Activated CD4-positive, alpha-beta T cell treated with anti-CD3 and anti-CD28 coated beads for 1 hour (primary cell): ENCODE measurements at places on chromosomes 12 and 14.

DNA sequence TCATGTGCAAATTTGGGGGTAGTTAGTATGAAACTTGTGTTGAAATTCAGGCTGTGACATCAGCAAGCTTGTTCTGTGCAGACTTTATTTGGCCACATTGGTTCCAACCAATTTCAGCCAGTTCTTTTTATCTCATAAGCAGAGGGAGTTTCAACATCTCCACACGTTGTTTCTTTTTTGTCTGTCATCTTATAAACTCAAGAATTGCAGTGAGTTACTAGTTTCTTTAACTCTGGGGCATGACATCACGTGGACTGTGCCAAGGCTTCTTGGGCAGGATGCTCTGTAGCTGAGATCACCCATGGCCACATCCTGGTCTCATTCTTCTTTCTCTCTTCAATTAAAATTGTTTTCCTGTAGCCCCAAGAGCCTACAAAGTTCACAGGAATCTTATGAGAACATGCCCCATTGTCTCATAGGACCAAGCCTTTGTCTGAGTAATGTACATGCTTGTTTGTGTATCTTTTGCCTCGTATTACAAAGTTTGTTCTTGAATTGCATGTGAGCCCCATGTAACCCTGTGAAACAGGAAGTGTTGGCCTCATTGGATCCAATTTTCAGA is 982.0 kb upstream of the TMEM132C start:
- no peak for DNase-seq

DNA sequence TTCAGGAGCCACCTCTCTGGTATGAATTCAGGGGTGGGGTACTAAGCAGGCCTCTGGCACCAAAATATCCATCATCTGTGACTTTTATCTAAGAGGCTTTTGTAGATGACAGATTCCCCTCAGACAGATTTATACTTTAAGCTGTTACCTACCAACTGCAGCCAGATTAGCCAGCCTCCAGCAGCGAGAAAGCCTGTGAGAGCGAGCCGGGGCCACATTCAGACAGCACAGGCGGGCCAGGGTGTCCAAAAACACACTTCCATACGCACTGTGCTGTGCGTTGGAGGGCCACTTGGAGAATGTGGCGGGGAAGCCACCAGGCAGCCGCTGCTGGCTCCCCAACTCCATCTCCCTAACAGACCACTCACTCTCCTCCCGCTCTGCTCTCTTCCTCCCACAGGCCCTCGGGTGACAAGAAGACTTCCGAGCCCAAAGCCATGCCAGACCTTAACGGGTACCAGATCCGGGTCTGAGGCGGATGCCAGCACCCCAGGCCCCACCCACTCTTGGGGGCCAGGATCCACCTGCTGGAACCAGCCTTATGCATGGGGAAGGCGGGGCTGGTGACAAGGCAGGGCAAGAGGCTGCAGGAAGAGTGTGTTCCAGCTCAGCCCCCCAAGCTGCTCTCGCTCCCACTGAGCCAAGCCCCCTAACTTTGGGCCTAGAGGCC is 17.4 kb downstream of the VASH1 start:
- DNase-seq: no peak

- peak; percentile 50 for DNase-seq
These were observed 27.8 kb upstream of the GPR132 start for GRCh38 chr14:105093038-105093430.

DNA sequence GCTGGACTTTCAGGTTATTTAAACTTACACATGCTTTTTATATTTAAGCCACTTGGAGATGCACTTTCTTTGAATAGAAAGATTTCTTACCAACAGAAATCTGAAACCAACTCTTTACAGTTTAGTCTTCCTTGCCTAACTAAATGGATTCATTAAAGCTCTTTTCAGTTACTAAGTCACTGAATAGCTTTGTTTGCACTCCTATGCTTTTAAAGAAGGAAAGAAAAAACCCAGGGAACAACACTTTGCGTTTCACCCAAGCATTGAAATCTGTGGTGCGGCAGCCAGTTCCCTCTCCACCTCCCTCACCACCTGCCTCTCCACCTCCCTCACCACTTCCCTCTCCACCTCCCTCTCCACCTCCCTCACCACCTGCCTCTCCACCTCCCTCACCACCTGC is 70.3 kb downstream of the RIMBP2 start:
- DNase-seq: no peak

DNA sequence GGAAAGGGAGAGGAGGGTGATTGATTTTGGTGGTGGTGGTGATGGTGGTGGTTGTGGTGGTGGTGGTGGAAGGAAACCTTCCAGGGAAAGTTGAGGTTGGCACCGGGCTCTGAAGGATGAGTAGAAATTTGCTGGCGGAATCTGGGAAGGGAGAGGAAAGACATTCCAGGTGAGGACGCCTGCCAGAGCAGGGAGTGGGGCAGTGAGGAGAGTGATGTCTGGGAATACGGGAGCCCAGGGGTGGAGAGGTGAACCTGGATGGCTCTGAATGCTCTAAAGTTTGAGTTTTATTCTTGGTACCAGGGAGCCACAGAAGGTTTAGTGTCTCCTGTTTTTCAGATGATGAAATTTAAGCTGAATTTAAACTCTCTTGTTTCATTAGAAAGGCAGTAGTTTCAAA is 16.0 kb downstream of the CHST11 start:
- no peak for DNase-seq

- no peak for DNase-seq
These were observed 282.2 kb downstream of the ALG10 start for GRCh38 chr12:34304546-34304945.

DNA sequence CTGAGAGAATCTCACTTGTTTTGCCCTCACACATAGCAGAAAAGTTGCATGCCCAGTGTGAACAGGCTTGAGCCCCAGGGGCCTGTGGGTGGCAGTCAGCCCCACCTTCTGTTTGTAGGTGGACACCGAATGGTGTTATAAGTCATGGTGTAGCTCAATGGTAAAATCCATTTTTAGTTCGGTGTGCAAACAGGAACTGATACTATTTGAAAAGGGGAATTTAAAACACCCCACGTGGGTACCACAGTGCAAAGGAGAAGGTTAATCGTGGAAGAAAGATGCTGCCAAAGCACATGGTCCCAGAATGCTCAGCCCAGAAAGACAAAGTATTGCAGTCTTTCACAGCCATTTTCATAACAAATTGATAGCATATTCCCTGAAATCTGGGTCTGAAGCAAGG is 71.8 kb upstream of the GZMB start:
- no peak for DNase-seq

DNA sequence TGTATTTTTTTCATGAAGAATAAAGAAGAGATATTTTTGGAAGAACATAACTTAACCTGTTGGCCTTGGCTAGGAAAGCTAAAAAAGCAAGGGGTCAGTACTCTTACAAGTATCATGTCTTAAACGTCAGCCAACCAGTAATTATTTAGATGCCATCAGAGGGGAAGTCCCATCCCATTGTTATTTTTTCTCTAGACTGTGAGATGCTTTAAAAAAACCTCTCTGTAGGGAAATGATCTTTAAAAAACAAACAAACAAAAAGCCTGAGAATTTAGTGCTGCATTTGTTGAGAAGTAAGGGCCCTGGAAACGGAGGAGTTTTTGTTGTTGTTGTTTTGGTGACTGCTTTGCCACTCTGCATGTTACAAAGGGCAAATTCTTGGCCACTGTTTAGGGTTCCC is 474.0 kb downstream of the ZFP36L1 start:
- DNase-seq: no peak

- DNase-seq: no peak
These were observed 120.2 kb downstream of the DAAM1 start for GRCh38 chr14:59308673-59309072.

- DNase-seq: no peak
These were observed 75.2 kb downstream of the SPRING1 start for GRCh38 chr12:116662612-116663144.

GRCh38 chr12:4996714-4997113 is 47.0 kb upstream of the KCNA5 start:
- no peak for DNase-seq

GRCh38 chr12:47885012-47885501 is 19.7 kb downstream of the VDR start:
- no peak for DNase-seq

- DNase-seq: no peak
These were observed 5.1 kb downstream of the ERBB3 start for GRCh38 chr12:56084958-56085543.

DNA sequence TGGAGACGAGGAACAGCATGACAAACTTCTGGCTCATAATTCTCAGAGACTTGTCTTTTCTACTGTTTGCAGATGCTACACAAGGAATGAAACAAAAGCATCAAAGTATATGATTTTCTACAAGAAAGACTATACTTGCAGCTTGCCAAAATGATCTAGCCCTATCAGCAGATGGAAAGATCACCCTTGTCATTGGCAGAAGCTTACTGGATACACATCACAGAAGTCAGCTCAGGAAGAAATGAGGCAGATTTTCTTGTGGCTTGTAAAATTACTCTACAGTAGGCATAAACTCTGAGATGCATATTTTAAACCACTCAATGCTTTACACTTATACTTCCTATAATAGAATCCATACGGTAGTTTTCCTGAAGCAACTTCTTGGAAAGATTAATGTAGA is 20.6 kb downstream of the E2F7 start:
- no peak for DNase-seq

DNA sequence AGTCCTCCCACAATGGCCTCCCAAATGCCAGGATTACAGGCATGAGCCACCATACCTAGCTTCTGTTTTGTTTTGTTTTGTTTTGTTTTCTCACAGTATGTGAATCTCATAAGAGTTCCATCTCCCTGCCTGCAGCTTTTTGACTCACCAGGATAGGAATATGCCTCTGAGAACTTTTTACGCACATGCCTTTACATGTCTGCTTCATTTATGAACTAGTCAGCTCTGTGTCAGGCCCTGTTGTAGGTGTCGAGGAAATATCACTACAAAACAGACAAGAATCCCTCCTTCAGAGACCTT is 89.0 kb downstream of the BORCS5 start:
- DNase-seq: no peak

DNA sequence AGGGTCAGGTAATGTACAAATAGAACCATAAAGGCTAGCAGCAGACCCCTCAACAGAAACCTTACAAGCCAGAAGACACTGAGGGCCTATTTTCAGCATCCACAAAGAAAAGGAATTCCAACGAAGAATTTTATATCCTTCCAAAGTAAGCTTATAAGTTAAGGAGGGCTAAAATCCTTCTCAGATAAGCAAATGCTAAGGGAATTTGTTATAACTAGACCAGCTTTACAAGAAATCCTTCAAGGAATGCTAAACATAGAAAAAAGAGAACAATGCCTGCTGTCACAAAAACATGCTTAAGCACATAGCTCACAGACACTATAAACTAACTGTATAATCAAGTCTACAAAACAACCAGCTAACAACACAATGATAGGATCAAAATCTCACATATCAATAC is 130.7 kb upstream of the RPL10L start:
- no peak for DNase-seq

- DNase-seq: no peak
These were observed 454.1 kb downstream of the PCNX1 start for GRCh38 chr14:71361336-71361735.

DNA sequence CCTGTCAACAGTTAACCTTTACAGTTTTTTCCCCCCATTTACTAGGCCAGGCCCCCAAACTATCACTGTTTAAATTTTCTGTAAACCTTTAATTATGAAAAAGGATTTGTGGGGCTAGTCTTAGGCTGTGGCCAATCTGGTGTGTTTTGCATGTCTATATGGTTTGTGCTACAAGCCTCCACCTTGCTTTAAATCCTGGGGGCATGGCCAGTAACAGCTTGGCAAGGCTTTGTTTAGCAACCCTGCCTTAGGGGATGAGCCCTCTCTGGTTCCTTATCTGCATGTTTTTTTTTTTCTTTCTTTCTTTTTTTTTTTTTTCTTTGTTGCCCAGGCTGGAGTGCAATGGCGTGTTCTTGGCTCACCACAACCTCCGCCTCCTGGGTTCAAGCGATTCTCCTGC is 102.7 kb downstream of the KCNMB4 start:
- DNase-seq: no peak
